Fibroblast of villous mesenchyme (primary cell): ENCODE measurements at places on chromosomes 3 and 15. TPM values are rescaled to one million over a fixed set of nuclear protein-coding genes. Genes with fewer than 3 reads are reported as not detected.

GRCh38 chr15:63372018-63372705 is 9.5 kb downstream of the CA12 start:
- peak; percentile 85 for DNase-seq

DNA sequence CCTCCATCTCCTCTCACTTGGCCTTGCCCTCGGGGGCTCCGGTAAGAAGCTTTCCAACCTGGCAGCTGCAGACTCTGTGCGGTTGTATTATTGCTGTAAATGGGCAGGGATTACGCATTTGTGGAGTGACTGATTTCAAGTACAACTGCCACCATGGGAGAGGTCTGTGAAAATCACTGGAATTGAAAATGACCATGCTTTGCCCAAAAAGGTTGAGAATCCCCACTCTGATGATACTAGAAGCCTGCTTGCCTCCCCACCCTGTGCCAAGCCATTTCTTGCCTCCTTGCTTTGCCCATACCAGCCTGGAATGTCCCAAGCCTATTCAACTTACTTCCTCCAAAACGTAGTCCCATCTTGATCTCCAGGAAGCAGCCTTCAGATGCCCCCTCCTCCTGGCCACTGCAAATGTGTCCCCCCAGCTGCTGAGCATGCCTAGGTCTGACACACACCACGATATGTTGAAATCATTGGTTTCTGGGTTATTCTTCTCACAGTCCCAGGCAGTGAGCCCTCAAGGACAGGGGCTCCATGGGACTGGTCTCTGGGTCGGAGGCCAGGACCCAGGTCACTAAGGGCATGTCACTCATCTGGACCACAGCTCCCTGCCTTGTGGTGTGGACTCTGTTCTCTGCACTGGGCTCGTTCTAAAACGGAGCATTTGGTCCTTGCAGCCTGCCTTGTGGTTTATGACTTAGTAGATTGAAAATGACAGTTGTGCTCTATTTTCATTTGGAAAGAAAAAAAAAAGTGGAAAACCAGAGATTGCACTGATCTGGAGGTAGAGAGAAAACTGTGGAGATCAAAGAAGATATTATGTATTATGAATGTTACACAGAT is 42.9 kb downstream of the SMAD3 start:
- peak; percentile 70 for DNase-seq

DNA sequence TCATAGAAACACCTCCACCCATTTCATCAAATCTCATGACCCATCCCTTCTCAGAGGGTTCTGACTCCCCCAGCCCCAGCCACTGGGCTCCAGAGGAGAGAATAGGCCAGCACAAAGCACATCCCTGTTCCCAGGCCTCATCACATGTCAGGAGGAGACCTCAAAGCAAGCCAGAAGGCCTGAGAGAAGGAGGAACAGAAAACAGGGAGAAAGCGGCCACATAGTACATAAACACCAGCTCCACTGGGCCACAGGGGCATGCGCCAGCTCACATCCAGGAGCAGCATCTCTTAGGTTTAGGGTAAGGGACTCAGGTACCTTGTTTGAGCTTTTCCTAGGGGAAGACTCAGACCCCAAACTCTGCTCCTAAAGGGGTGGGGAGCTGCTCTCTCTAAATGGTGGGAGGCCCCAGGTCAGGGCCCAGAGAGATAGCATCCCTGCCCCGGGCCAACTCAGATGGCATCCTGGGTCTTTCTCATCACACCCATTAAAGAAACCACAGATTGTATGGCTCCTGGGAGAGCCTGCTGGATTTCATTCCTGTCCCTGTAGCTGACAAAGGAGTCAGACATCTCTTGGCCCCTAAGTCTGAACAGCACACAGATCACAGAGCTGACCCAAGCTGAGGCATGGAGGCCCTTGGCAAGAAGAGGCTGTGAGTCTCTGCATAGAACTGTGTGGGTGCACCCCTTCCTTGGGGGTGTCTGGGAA is 2.5 kb downstream of the SHF start:
- DNase-seq, result no peak

TJP1 gene
- 79.2 and 103 TPM in 2 replicates for total RNA-seq

GRCh38 chr3:197791113-197791891 is at the start of gene LRCH3:
Gene LRCH3 (plus strand): TSS chr3:197791254. CDS start chr3:197791279, 25 bp downstream.
- DNase-seq, result peak; percentile 76

GRCh38 chr3:48426944-48427629 is 2.8 kb downstream of the PLXNB1 start:
- peak; percentile 15 for DNase-seq

GRCh38 chr15:86077070-86077469 is 2.6 kb upstream of the AGBL1 start:
- DNase-seq, result no peak

DNA sequence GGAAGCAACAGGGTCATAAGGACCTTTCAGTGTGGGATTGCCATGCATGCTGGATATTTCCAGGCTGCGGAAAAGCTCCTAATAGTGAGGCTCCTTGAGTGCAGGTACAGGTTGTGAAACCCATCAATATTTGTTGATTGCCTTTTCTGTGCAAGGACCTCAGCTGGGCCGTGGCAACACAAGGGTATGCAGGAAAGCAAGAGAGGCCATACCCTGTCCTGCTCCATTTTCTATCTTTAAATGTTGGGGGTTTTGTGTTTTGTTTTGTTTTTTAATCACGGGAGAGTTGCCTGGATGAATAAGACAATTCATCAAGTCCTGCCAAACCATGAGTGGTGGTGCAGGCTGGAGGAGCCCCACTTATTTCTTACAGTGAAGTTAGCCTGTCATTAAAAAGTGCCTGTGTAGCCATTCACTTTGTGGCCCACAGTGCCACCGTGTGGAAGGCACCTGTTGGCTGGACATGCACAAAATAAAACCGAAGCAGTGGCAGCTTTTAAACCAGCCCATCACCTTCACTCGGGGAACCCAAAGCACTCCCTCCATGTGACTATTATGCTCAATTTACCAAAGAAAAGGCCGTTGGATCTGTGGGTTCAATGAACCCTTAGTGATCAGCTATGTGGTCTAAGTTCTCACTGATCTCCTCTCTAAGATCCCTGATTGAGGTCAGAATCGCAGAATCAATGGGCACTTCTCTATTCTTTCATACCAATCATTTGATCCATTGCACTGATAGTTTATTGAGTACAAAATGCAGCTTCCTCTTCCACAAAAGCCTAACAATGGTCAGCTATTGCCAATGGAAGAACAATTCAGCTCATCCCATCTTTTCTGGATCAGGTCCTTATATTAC is 42.2 kb downstream of the CLDN18 start:
- peak; percentile 49 for DNase-seq

DNA sequence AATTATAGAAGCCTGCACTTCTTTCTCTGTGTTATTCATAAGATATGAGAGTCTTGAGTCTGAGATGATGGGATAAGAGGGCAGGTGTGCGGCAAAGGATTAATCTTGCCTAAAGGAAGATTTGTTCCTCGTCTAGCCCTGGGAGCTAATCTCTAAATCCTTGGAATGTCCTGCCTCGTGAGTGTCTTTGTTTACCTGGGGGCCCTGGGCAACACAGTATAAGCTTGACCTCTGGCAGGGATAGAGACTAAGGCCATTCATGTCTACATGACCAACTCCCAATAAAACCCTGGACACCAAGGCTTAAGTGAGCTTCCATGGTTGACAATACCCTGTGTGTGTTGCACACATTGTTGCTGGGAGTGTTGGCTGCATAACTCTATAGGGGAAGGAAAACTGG is 3.2 kb upstream of the AGBL1 start:
- no peak for DNase-seq

DNA sequence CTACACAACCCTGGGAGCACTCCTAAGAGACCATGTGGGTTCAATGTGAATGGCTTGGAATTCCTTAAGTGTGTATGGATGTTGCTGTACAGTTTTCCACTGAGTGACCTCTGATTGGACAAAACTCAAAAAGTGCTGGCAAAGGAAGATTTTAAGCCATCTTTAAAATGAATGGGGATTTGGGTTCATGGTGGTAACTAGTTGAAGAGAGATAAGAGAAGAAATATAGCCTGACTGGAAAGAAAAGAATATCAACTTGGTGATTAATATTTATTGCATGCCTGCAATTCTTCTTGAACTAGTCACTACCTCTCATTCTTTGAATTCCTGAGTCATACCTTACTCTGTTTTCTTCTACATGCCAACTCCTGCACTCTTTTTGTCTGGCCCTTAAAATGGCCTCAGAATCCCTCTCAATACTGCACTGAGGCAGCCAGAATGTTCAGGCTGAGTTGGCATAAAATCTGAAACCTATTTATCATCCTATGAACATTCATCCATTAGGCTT is 124.7 kb downstream of the RPL22L1 start:
- peak; percentile 65 for DNase-seq

GRCh38 chr3:145197051-145197820 is 963.7 kb downstream of the PLOD2 start:
- peak; percentile 1 for DNase-seq
